Right cardiac atrium (tissue), 5 donors: ENCODE measurements at places on chromosomes 5 and 9.

DNA sequence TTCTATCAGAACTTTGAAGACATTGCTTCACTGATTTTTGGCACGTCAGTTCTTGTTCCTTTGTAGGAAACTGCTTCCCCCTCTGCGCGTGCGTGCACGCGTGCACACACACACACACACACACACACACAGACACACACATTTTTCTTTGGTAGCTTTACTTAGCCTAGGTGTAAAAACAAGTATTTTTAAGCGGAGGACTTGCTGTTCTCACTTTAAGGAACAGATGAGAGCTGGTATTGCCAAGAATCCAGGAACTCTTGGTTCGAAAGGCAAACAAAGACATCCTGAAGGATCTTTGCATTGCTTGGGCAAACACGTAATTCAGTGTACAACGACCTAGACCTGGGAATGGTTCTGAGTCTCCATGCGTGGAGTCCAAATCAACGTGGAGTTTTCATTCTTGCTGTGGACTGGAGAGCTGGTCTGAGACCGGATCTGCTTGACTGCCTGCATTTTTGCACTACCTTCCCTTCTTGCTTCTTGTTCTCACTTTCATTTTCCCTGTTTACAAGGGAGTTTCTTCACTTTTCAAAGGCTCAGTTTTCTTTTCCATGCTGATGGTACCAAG lies 8.2 kb downstream of the TMEM268 start:
- peak; percentile 66 for DNase-seq

DNA sequence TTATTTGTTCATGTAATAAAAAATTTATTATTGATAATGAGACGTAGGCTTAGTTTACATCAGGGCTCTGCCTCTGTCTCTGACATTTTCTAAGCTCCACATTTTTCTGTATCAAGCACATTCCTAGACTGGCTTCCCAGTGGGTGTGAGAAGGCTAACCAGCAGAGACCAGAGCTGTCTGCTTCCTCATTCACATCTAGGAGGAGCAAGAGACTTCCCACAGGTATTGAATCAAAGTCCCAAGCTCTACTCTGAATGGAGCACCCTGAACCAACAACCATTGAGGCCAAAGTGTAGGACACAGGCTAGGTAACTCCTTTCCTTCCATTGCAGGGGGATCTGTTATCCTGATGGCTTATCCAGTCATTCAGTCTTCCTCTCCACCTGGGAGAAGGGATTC lies 72.4 kb downstream of the PARP8 start:
- DNase-seq: no peak

DNA sequence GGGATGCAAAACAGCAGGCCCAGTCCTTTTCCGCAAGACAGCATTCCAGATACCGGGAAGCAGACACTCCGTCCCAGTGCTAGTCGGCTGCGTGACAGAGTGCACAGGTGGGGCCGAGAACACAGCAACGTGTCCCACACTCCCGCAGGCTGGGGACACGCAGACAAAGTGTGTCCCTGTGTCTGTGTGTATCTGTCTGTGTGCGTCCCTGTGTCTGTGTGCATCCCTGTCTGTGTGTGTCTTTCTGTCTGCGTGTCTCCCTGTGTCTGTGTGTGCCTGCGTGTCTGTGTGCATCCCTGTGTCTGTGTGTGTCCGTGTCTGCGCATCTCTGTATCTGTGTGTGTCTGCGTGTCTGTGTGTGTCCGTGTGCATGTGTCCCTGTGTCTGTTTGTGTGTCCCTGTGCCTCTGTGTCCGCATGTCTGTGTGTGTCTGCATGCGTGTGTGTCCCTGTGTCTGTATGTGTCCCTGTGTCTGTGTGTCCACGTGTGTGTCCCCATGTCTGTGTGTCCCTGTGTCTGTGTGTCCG lies 137.0 kb downstream of the MRPL36 start:
- no peak for DNase-seq

- DNase-seq: no peak
Observed at GRCh38 chr5:167608390-167609272, 682.8 kb upstream of the WWC1 start.

GRCh38 chr9:89359751-89360261 lies 41.5 kb downstream of the SECISBP2 start:
- no peak for DNase-seq

DNA sequence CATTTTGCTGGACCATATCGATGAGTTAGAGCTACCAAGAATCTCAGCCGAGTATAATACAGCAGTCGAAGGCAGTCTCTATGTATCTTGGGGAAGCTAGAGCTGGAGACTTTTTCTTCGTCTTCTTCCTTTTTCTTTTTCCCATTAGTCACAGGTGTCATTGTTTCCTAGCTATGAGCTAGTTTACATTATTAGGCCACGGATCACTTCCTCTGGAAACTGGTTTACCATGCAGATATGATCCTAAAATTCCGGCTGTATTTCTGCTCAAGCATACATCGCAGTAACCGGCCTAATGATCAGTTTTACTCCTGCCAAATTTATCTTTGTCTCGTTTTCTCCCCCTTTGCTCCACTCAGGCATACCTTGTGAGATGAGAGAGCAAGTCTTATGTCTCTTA lies 312.8 kb downstream of the ARHGAP26 start:
- no peak for DNase-seq

GRCh38 chr9:95409650-95410426 lies 92.3 kb upstream of the FANCC start:
- no peak for DNase-seq

GRCh38 chr5:53253421-53253871 lies 143.9 kb upstream of the MOCS2 start:
- no peak for DNase-seq
